GM12864 (cell line): ENCODE measurements at places on chromosomes 2 and 18.

- no peak for DNase-seq
These were observed 79.8 kb upstream of the MBOAT2 start for GRCh38 chr2:9083287-9083686.

DNA sequence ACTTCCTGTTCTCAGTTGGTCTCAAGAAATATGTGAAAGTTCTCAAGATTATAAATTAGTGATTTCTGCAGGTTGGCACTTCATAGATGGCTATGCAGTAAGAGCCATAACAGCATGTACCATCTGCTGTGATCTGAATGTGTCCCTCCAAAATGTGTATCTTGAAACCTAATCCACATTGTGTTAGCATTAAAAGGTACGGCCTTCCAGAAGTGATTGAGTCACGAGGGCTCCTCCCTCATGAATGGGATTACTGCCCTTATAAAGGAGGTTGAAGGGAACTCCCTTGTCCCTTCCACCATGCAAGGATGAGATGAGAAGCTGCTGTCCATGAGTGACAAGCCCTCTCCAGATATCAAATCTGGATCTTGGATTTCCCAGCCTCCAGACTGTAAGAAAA lies 45.0 kb downstream of the METTL4 start:
- no peak for DNase-seq

GRCh38 chr18:21636769-21637168 lies 24.7 kb downstream of the SNRPD1 start:
- no peak for DNase-seq

- no peak for DNase-seq
These were observed 30.5 kb upstream of the EHBP1 start for GRCh38 chr2:62675062-62675461.

DNA sequence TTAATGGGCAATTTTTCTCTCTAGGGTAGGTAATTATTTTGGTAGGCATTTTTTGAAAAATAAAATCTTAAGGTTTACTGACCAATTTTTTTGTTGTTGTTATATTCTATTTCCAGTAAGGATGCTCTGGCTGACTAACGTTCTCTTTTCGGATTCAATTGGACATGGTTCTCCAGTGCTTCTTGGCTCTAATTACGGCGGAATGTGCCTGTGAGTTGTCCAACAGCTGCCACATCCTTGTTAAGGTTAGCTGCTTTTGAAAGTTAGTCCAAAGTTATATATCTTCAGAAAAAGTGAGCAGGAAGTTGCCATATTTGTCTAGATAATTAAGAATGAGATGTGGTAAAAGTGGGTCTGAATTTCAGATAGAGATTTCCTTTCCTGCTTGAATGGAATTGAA lies 45.8 kb upstream of the SMIM21 start:
- DNase-seq, result no peak

DNA sequence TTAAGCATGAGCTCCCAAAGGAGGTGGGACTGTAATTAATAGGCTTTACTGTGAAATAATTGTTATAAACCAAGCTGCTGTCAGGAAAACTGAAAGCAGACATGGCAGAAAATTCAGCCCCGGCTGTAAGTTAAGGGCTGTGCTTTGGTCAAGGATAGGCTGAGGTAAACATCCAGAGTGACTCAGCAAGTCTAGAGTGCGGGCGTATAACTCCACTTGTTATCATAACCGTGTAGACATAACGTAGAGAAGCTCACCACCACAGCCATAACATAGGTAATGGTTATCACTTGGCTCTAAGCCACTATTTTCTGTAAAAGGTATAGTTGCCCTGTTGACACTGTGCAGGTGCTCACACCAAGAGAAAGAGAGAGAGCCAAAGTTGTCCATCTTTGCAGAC lies 316.8 kb downstream of the DCDC2C start:
- no peak for DNase-seq

DNA sequence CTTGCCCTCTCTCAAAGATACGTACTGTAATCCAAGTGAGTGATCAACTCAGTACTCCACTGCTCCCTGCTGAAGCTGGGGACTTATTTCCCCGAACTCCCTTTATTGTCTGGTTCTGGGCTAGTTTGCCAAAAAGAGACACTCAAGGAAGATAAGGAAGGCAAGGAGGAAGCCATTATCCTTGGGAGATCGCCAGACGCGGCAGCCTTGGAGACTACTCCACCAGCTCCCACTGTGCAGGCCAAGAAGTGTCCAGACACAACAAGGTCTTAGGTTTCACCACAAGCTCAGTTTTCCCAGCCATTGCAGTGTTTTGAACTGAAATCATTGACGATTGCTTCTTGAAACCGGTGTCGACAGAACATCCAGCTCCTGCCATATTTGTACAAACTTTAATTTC lies 439.6 kb upstream of the UBE2E3 start:
- no peak for DNase-seq

- no peak for DNase-seq
These were observed 10.1 kb downstream of the ATAD2B start for GRCh38 chr2:23916727-23917405.

GRCh38 chr18:21739604-21740537 lies 721 bp upstream of the MIB1 start:
- no peak for DNase-seq

- DNase-seq, result no peak
These were observed at the start of gene APCDD1 for GRCh38 chr18:10453806-10454680. Gene APCDD1 (plus strand): TSS chr18:10454635. CDS start chr18:10454982, 347 bp downstream.
